ENCODE measurements at places on chromosomes 16 and 17.
A peak's percentile ranks its signal among the peaks of the same experiment; 100 is the strongest.

GRCh38 chr17:80133626-80133970 is 13.3 kb downstream of the EIF4A3 start:
- DNase-seq = no peak

- no peak for DNase-seq
Measured at GRCh38 chr17:7014995-7015958, 2.9 kb downstream of the RNASEK start.

- no peak for DNase-seq
Measured at GRCh38 chr16:81639348-81639747, 139.7 kb upstream of the PLCG2 start.

- no peak for DNase-seq
Measured at GRCh38 chr17:78714534-78714933, 67.5 kb downstream of the CYTH1 start.

DNA sequence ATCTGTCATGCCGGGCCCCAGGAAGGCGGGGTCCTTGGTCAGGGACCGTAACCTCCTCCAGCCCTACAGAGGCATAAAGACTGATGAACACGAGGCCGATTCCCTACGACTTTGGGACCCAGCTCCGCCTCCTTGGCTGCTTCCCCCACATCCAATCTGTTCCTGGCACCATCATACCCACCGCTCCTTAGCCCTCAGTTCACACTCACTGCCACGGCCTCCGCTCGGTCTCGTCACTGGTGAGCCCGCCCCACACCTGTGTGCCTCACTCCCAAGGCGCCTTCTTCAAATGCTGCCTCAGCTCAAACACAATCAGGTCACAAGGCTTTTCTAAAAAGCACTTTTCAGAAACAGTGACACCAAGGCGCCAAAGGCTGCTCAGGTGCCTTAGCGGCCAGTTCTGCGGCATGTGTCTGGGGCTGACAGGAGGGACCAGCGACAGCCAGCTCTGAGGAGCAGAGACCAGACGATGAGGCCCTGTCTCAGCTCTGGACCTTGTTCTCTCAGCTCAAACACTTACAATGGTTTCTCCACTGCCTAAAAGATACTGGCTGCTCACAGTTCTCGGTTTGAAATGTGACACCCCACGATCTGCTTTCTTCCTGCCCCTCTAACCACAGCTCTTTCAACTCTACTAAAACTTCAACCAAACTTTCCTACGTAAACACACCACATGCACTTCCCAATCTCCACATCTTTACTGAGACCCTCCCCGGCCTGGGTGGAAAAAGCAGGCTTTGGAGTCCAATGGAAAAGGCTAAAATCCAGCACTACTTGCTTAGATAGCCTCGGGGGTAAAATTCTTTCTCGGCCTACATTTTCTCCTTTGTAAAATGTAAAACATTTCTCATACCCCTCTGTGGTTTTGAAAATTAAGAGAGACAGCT is 33.2 kb downstream of the CYB5D2 start:
- no peak for DNase-seq

DNA sequence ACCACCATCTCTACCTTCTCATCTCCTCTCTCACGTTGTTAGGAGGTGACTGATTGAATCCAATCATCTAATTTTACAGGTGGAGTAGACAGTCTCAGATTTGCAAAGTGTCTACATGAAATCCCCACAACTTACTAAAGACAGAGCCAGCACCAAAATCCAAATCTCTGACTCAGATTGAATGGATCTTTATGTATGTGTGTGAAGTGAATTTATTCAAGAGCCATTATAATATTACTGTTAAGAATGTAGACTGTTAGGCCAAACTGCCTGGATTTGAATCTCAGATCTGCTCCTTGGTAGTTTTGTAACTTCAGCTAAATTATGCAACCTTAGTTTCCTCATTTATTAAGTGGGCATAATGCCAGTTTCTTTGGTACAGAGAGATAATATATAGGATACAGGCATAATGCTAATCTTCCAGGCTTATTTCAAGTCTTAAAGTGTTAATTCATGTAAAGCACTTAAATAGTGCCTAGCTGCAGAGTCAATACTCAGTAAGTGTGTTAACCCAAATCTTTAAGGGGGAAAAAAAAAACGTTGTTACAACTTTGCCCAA is 12.7 kb downstream of the CNEP1R1 start:
- no peak for DNase-seq

- no peak for DNase-seq
Measured at GRCh38 chr16:12304861-12305596, 328.5 kb downstream of the SNX29 start.

GRCh38 chr17:65759532-65759931 is 198.1 kb upstream of the AXIN2 start:
- DNase-seq = no peak

DNA sequence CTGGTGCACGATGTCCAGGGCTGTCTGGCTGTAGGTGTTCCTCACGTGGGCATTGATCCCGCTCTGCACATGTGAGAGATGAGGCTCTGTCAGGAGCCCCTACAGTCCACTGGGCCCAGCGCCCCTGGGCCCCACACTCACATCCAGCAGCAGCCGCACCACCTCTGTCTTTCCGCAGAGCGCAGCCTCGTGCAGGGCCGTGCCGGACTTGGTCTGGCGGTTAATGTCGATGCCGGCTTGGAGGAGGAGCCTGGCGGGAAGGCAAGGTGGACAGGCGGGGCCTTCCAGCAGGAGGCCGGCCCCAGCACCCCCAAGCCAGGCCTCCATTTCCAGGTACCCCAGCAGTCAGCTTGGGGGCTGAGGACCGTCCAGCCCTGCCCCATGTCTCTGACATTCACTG is 9.2 kb downstream of the CASKIN1 start:
- DNase-seq = no peak

DNA sequence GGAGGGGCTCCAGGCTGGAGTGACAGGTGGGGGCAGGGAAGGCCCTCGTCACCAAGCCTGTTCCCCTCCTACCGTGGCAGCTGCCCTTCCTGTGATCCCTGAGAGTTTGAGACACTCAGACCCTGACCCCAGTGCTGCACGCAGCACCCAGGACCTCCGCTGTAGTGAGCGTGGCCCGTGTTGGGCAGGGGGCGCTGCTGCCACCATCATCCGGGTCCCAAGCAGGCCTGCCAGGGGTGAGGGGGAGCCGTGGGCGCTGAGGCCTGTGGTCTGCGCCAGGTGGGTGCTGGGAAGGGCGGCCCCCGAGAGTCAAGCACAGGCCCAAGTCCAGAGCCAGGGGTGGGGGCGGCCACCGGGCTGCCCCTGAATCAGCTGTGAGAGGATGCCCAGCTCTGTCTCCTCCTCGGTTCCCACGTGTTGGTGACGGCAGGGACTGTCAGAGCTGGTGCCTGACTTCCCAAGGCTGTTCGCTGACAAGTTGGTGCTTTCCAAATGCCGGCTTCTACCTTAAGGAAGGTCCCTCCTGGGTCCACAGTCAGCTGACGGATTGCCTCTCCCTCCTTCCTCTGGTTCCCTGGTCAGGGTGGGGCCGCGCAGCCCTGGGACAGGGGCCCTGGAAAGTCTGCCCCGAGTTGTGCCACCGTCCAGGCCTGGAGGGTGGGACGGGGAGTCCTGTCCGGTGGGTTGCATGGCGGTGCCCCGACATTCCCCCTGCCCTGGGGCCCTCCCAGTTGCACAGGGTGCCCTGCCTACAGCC is 31.1 kb downstream of the TPSG1 start:
- no peak for DNase-seq

- DNase-seq = peak; percentile 84
Measured at GRCh38 chr17:50297407-50297865, 23.2 kb downstream of the TMEM92 start.

GRCh38 chr16:86984991-86985647 is 332.1 kb downstream of the C16orf95 start:
- DNase-seq = no peak

- DNase-seq = no peak
Measured at GRCh38 chr16:81073560-81074330, 3.3 kb downstream of the C16orf46 start.

DNA sequence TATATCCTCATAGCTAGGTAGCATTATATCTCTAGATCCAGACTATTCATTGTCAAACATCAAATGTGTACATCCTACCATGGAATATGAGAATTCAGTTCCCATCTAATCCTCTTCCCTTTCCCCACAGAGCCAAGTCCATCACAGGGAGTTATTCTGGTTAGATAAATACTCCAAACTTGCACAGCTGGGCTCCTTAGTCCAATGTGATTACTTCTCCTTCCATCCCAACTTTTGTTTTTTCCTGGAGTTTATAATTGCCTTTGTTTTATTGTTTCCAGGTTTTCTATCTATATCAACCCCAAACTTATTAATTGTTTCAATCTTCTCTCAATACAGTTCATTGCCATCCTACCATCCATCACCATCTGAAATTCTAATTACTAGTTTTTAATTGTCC is 59.9 kb downstream of the MYH11 start:
- DNase-seq = no peak

DNA sequence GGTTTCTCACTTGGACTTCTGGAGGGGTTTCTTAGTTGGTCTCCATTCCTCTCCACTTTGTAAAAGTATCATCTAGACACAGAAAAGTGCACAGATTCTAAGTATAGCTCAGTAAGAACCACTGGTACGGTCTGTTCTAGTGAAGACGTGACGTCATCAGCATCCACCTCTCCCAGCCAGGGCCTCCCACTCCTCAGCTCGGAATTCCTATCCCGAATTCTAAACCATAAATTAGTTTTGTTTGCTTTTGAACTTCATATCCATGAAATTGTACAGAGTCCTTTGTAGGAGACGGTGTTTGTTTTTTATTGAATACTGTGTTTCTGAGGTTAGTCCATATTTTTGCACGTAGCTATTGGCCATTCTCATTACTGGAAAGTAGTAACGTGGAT is 25.5 kb downstream of the FOXK2 start:
- no peak for DNase-seq

GRCh38 chr17:75614006-75614405 is 19.2 kb upstream of the SMIM5 start:
- peak; percentile 77 for DNase-seq

GRCh38 chr17:34757611-34758010 is 178.2 kb downstream of the TMEM132E start:
- no peak for DNase-seq

DNA sequence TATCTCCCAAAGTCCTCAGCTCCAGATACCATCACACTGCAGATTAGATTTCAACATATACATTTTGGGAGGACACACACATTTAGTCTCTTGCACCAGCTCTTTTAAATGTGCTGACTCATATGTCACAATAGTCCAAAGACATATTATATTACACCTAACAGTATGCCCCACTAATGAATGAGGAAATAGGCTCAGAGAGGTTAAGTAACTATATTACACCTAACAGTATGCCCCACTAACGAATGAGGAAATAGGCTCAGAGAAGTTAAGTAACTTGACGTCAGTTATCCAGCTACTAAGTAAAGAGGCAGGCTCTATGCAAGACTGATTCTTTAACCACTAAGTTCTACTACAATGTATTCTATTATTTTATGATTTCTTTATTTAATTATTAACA is 9.7 kb downstream of the IRX6 start:
- DNase-seq = no peak

- DNase-seq = no peak
Measured at GRCh38 chr17:36972186-36972700, 23.5 kb downstream of the AATF start.

GRCh38 chr17:28597606-28598383 is 1.0 kb downstream of the SPAG5 start:
- DNase-seq = no peak

DNA sequence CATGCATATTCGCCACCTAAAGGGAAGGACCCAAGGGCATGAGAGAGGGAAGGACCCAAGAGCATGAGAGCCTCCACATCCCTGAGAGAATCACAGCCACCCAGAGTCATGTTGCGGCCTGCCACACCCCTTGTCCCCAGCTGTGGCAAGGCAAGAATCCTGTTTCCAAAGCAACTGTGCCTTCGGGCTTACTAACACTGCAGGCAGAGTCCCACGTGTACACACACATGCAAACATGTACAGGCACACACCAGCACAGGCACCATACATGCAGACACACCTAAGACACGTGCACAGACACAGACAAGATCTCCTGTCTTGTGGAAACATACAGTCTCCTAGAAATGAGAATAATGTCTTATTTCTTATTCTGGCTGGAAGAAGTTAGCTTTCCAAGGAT is 92.4 kb upstream of the CDYL2 start:
- no peak for DNase-seq

DNA sequence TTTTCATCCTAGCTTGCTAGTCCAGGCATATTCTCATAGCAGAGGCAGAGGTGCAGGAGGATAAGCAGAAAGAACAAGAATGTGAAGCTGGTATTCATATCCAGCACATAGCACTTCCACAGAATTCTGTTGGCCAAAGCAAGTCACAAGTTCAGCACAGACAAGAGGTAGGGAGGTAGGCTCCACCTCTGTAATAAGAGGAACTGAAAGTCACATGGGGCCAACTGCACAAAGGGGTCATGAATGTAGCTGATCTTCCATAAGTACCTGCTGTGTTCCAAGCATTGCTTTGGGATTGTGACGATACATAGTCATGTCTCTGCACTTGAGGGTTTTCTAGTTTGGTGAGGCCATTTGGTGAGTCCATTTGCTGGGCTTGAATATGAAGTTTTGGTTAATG is 110.8 kb upstream of the MPHOSPH6 start:
- DNase-seq = no peak

GRCh38 chr16:50712560-50712898 is 19.1 kb downstream of the NOD2 start:
- DNase-seq = no peak

- DNase-seq = no peak
Measured at GRCh38 chr16:75225678-75226515, 7.1 kb downstream of the CTRB1 start.

DNA sequence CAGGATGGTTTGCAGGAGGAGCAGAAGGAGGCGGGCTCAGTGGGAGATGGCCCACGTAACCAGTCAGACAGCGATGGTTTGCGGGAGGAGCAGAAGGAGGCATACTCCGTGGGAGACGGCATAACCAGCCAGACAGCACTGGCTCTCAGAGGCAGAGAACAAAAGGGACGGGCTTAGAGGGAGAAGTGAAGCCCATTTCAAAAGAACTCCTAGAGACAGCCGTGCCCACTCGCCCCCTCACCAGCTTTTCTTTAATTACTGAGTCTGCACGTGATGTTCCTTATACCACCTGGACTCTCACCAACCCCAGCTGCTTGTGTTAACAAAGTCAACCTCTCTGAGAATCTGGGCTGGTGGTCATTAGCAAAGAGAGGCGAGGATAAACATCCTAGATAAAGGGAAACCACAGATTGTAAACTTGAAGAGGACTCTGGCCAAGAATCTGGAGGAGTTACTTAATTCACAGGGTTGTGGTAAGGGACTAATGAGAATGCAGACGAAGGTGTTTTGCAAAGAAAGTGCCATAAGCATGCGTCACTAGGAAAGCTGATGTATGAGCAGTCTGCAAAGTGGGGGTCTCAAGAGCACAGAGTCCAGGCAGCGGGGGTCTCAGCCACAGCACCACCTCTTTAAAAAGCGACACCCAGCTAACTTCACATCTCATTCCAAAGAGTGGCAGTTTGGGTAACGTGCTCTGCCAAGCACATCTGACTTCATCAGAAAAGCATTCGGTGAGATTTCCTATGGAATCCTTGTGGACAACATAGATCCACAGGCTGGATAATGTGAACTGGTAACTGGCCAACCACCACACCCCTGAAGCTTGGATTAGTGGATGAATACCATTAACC is 51.7 kb downstream of the NXN start:
- DNase-seq = peak; percentile 64
